ENCODE measurements at places on chromosomes 3 and 15.

DNA sequence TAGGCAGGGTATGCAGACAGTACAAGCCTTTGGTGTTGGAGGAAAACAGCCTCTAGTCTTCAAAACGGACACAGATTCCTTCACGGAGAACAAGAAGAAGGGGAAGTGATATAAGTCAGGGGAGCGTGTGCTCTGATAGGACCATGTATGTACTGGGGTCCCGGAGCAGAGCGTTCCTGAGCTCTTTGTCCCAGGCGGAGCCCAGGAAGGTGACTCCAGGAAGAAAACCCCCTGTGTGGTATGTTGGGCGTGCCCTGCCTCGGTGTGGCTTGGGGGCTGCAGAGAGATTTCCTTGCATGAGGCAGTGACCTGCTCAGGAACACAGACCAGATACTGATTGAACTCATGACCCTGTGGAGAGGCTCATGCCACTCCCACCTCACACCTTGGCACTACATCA is 21.7 kb downstream of the MELTF start:
- no peak for DNase-seq

DNA sequence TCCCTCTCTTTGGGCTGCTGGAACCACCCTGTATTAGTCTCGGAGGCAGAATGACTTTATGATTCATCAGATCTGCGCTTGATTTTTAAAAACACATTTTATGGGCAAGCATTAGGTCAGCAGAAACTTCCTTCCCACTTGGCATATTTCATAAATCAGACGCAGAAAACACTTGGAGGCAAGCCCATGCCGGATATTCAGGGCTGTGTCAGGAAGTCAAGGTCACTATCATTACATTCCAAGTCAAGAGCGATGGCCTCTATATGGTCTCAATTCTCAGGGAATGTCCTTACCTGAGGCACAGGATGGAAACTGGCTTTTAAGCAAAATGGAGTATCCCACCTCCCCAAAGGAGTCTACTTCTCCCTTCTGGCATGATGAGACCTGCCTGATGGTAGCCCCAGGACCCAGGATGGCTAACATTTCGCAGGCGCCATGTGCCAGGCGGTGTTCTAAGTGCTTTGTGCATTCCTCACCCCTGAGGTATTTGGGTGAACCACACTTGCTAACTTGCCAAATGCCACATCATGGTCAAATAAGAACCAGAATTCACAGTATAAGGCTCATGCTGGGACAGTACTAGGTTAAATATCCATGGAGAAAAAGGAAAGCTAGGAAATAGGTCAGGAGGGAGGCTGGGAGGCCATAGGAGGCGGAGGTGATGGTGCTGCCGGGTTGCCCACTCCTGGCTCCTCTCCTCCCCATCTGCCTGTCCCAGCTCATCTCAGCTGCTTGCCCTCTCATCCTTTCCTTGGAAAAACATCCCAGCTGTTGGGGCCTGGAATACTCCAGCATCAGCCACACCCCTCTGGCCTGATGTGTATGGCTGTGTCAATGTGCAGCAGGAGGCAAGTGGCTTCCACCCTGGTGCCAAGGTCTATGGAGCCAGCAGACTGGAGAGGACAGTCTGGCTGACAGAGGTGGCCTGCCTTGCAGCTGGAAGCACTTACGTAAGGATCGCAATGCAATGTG is 18.8 kb downstream of the BCL2L10 start:
- DNase-seq, result no peak

DNA sequence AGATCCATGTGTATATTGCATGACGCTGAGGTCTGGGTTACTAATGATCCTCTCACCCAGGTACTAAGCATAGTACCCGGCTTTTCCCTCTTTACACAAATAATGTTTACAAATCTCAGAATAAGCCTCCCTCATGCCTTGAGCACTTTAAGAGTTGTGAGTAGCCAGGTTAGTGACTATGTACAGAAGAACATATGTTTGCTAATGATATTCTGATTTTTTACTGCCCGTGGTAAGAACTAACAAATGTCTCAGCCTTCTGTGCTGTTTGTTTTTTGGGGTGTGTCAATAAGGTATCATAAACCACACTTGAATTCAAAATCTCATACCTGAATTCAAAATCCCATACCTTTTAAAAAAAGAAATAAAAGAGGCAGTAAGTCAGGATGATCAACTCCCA is 59.5 kb downstream of the ABCC5 start:
- no peak for DNase-seq

- no peak for DNase-seq
These were observed 38.2 kb upstream of the SEMA4B start for GRCh38 chr15:90162956-90163355.

GRCh38 chr3:176041812-176042211 is 1155.5 kb downstream of the TBL1XR1 start:
- no peak for DNase-seq

DNA sequence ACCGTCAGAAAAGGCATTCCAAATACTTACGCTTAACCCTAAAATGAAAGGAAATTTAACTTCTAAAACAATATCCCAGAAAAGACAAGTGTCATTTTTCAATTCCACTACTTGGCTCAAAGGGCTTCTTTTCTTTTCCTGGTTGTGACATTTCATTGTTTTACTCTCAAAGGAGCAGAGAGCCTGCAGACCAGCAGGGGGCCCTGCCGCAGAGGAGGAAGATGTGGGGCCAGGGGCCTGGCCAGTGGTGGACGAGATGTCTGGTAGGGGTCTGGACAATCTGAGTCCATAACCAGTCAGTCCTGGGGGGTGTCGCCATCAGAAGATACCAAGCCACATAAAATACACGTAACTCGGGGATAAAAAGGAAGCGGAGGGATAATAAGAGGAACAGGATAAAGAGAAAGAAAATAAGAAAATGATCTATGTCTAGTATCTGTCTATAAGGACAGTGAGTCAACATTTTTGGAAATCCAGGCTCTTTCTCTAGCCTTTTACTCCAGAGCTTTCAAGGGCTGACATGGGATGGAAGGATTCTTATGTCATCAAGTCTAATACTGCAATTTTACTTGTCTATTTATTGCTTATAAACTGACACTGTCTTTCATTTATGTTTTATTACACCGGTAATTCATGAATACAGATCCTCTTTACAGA is 54.2 kb upstream of the ARHGEF3 start:
- DNase-seq, result peak; percentile 63

- DNase-seq, result no peak
These were observed 258.9 kb upstream of the THBS1 start for GRCh38 chr15:39321977-39322376.
